ENCODE measurements at places on chromosomes 4 and X.
A peak's percentile ranks its signal among the peaks of the same experiment; 100 is the strongest.

DNA sequence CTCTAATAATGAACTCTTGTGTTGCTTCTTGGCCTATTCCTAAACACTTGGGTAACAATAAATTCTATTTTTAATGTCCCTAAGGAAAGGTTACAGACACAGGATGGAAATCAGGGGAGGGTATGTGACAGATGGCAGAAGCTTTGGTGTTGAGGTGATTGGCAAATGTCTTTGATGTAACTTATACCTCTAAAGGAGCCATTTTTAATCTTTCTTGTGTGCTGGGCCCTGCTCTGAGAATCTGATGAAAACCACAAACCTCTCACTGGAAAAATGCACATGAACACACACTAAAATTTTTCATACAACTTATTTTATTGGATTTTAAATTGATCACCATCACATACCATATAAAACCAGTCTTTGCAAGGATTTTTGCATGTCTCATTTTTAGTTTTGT, 17.7 kb downstream of the FRYL start:
- DNase-seq, result no peak

GRCh38 chrX:134074151-134074550, 88.8 kb upstream of the GPC3 start:
- no peak for DNase-seq

DNA sequence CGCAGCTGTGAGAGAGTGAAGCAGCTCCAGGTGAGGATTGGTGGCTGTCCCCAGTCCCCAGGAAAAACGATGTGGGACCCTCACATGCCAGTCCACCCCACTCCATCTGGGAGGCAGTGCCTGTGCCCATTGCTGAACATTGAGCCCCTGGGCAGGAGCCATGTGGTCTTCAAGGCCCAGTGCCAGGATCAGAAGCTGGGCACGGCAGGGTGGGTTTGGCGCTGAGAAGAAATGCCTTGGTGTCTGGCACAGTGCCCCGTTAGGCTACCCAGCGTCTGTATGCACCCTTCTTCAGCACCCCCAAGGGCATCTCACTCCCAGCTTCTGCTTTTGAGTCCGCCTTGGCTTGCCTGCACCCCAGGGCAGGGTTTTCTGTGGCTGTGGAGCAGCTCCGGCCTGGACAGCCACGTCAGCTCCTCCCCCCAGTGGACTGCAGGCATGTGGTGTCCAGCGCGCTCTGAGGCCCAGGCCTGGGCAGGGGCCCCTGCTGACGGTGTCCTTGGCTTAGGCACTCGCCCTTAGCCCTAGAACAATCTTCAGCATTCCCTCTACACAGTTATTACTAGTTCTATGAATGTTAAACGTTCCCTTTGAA, 28.6 kb downstream of the RGS12 start:
- DNase-seq, result no peak

GRCh38 chrX:3549411-3549911, 164.0 kb downstream of the PRKX start:
- DNase-seq, result peak; percentile 45

- DNase-seq, result no peak
Measured at GRCh38 chr4:10666616-10667015, 18.0 kb downstream of the CLNK start.

GRCh38 chr4:42066402-42066801, 76.1 kb downstream of the SLC30A9 start:
- DNase-seq, result no peak

DNA sequence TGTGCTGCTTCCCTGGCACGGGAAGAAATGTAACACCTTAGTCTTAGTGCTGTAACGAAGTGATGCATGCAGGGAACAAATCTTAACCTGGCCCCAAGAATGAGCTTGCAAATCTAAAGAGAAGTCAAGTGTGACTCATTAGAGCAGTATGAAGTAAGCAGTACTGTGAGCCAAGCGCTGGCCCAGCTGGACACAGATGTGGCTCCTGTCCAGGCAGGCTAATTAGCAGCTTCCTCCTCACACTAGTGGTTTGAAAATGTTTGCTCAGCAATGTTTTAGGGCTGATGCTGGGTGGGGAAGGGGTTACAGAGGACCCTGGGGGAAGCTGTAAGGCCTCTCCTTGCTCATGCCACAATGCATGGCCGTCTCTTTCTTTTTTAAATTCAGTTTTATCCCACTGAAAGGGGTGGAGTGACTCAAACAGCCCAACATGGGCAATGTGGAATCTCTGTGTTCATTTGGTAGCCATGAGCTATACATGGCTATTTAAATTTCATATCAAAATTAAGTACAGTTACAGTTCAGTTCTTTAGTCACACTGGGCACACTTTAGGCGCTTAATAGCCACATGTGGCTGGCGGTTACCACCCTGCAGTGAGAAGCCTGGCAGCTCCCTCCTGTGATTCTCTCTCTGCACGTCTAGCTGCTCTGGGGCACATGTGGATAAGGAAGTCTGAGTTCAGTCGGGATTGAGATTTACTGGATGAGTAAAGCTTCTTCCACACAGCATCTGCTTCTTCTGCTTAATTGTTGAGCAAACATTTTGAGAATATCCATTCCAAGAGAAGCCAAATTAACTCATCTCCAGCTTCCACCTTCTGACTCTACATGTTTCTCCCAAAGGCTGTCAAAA, 48.8 kb downstream of the MAP7D2 start:
- peak; percentile 75 for DNase-seq

DNA sequence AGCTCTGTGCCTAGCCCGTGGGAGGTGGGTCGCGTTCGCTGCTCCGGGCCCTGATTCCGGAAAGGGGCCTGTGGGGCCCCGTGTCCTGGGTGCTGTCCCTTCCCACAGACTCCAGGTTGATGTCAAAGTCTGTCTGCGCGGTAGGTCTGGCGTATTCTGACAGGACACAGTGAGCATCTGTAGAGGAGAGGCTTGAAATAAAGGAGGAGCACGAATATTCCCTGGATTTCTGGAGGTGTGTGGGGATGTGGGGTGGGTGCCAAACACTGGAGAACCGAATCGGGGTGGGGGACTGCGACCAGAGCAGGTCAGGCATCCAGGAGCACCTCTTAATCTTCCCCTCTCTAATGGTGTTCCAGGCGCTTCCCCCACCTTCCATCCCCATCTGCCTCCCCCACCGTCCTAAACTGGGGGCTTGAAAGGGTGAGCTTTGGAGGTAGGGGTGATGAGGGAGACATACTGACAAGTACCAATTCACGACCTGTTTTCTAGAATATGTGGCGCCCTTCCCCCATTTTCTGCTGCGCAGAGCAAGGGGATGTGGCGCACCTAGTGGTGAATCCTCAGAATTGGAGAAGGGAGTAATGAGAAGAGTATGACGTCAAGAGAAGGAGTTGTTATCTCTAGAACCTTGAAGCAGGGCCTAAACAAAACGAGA, 877 bp downstream of the GPRASP1 start:
- peak; percentile 56 for DNase-seq

DNA sequence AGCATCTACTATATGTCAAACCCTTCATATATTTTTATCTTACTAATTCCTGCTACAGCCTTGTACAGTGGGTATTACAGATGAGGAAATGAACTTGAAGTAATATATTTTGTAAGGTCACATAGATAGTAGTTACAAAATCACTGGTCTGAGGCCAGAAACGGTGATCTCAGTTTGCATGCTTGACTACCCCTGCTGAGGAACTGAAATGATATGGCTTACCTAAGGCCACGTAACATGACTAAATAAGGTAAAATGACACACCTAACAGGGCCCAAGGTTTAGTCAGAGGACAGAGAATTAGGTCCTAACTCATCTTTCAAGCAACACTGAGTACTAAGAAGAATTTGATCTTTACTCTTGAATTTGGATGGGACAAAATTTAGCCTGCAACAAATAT, 1.5 kb upstream of the COMMD8 start:
- DNase-seq, result peak; percentile 24

GRCh38 chr4:127632420-127633403, at the start of gene INTU:
Gene INTU, plus strand, starts transcription at chr4:127632957. Its CDS starts 78 bp downstream, at chr4:127633035.
- DNase-seq, result peak; percentile 97

DNA sequence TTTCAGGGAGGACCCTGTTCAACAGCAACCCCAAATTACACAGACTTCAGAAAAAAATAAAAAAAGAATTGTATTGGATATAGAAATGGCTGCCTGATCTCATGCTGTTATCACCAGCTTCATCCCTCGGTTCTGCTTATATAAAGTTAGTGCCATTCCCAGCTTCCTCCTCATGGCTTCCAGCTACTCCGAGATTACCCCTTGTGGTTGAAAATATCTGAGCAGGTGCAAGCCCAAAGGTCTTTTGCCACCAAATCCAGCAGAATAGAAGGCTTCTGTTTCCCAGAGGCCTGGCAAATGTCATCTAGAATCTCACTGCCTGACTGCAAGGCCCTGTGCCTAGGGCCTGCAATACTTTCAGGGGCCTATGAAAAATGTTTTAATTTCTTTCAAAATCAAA, 13.8 kb upstream of the HPGDS start:
- no peak for DNase-seq

DNA sequence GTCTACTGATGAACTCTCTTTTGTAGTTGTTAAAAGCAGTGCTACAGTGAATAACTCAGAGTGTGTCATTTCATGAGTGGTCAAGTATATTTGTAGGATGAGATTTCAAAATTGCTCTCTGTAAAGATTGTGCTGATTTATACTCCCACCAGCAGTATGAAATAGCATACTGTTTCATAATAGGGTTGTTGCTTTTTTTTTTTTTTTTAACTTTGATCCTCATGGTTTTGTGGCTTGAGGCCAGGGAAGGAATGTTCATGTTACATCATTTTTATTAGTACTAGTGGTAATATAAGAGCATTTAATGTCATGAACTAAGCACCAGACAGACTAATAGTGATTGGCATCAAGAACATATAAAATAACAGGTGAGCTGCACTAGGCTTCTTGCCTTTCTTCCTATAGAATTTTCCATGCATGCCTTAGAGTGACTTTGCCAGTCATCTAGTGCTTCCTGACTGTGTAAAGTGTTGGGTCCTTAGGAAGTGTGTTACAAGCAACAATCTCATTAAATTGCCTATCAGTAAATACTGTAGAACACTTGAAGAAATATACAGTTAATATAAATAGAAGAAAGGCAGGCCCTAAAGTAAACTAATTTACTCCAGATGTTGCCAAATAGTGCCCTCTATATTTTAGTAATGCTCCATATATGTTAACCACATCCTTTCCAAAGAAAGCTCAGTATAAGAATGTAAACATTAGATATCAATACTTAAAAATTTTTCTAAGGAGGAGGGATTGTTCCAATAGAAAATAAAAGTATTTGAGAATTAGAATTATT, 38.6 kb upstream of the MSMO1 start:
- DNase-seq, result peak; percentile 91

- no peak for DNase-seq
Measured at GRCh38 chr4:87405211-87405820, 14.3 kb upstream of the HSD17B11 start.

- DNase-seq, result peak; percentile 97
Measured at GRCh38 chr4:183200453-183200852, 101.4 kb downstream of the WWC2 start.
